NCI-H1436 treated with DMSO at 0.1 percent for 48 hours (cell line): ENCODE measurements at places on chromosomes 16 and 17.

- DNase-seq: no peak
Measured at GRCh38 chr17:5933430-5933829, 136.7 kb upstream of the WSCD1 start.

GRCh38 chr17:9821921-9822320, at the start of gene GSG1L2:
GSG1L2 (minus strand) TSS chr17:9822079; CDS start chr17:9822071, 8 bp downstream.
- DNase-seq: no peak

- no peak for DNase-seq
Measured at GRCh38 chr17:50837286-50837979, 2.0 kb downstream of the WFIKKN2 start.

DNA sequence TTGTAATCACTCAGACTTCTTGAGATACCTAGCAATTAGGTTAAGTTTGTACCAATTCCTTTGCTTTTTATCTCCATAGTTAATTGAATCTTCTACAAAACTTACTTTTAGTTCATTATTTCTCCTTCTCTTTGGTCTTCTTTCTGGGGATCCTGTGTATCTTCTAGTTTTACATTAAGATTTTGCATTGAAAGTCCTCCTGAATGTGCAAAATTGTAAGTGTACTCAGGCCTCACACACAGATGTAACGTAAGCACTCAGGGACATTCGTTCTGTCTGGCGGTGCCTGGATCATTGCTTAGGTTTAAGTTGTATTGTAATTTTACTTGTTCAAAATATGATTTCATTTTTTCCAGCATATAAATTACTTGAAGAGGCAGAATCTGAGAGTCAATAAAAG, 222.6 kb upstream of the CPHXL start:
- no peak for DNase-seq

DNA sequence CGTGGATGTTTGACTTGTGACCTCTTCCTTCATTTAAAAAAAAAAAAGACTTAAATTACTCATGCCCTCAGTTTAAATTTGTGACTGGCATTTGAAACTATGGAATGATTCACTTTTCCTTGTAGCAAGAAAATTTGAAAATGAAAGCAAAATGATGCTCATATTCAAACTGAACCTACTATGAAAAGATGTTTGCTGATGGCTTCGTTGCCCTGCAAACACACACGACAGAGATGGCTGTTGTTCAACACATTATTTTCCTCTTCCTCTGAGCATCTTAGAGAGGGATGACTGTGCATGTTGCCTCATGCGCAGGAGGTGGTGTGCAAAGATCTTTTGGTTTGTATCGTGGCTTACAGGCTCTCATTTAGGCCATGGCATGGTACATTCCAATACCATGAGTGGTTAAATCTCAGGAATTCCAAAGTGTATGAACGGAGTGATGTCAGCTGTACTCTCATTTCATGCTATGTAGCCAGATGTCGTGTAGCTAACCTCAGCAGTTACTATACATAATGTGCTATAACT, 164.5 kb downstream of the PRKCA start:
- DNase-seq: no peak

- no peak for DNase-seq
Measured at GRCh38 chr17:82601447-82602000, 46.7 kb downstream of the WDR45B start.

DNA sequence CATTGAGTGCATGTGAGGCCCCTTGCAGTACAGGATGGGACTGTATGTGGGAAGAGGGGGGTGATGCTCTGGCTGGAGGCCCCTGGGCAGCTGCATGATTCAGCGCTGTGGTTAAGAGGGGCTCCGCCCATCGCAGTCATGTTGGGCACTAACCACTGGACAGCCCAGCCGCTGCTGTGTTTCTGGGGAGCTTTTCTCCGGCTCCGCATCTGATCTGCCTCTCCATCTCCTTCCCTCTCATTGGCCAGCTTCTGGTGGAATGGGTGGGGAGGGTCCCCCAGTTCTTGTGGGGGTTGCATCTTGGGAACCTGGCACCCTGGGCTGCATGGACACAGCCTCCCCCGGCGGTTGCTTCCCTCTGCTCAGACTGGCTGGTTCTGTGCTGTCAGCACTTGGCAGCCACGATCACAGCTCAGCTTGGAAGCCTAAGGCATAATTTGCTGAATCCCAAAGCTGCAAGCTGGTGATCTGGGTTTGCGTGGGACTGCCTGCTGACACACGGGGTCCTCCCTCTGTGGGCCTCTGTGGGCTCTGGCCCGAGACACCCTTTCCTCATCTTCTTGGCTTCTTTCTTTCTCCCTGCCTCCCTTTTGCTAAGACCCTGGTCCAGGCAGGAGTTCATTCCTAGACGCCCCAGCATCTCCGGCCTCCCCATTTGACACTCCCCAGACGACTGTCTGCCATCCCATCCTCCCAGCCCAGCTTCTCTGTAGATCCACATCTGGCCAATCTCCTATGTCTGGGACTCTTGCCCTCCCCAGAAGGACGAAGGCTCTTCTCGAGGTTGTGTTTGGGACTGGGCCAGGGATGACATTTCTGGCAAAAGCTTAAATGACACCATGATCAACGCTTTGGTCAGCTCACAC, 168.3 kb downstream of the SEC14L1 start:
- DNase-seq: no peak

DNA sequence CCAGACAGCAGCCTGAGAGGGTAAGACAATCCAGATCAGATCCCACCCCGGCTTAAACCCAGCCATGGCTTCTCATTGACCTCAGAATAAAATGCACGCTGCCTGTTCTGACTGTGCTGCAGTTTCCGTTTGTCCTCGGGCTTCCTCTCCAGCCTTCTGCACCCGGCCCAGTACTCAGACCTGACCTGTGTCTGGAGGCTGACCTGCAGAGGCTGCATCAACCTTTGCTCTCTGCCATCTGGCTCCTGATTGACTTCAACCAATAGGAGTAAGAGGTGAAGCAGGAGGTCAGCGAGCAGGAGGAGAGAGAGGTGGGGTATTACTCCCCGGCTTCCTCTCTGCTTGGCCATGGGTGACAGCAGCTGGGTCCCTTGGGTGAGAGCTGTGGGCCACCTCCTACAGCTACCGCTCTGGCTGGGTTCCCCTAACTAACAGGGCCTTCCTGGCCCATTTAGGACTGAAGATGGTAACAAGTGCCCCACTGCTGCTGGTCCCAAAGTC, 46.7 kb downstream of the C16orf82 start:
- no peak for DNase-seq

DNA sequence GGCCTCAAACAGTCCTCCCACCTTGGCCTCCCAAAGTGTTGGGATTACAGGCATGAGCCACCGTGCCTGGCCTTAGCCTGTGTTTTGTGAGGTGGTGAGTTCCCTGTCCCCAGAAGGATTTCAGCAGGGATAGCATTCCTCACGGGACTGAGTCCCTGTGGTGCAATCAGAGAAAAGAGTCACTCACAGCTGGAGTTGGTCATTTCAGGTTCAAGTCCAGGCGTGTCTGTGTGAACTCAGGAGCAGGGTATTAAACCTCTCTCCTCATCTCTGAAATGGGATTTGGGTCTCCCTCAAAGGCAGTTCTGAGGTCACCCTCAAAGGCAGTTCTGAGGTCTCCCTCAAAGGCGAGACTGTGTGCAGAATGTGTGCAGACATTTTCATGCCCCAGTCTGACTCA, 28.6 kb downstream of the NPTX1 start:
- no peak for DNase-seq

DNA sequence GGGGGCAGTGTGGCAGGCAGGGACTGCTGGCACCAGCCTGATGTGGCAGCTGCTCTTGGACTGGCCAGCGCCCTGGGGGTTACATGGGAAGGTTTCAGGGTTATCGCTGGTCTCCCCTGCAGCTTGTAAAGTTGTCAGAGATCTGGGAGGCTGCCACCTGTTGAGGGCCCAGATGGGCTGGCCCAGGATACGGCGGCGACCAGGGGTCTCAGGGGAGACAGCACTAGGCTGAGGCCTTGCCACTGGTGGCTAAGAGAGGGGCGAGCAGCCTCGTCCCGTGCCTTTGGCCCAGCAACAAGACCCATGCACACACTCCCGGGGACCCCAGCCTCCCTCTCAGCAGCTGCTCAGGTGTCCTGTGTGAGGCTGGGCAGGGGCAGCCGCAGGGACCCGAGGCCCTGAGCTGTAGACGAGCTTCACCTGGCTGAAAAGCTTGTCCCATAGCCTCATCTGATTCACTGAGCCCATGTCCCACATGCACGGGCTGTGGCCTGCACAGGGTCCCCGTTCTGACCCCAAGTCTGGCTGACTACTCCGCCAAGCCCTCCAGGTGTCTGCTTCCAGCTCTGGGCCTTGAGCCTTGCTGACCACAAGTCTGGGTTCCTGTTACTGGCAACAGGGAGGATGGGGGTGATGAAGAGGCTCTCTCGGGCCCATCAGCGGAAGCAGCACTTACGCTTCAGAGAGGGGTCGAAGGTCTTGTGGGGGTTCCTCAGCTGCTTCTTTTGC, 6.2 kb downstream of the DUS1L start:
- DNase-seq: no peak

- DNase-seq: no peak
Measured at GRCh38 chr17:32385121-32385520, 35.2 kb downstream of the ZNF207 start.

DNA sequence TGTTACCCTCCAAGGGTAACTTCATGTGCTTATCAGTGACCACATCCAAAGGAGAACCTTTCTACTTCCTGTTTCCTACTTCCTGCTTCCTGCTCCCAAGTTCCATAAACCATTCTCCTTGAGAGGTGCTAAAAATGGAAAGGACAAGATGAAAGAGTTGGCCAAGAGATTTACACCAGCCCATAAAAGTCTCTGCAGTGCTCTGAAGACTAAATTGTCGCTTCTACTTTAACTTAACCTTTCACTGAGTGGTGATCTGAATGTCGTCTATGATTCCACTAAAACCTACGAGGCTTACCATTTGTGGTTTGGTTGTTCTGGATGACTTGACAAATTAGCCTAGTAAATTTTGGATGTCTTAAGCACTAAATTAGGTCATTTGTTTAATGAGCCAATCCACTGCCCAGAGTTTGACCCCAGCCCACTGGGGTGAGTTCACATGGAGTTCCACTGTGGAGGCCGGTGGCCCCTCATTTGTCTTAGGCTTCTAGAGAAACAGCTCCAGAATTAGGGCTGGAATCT, 333.1 kb downstream of the FOXL1 start:
- DNase-seq: no peak

DNA sequence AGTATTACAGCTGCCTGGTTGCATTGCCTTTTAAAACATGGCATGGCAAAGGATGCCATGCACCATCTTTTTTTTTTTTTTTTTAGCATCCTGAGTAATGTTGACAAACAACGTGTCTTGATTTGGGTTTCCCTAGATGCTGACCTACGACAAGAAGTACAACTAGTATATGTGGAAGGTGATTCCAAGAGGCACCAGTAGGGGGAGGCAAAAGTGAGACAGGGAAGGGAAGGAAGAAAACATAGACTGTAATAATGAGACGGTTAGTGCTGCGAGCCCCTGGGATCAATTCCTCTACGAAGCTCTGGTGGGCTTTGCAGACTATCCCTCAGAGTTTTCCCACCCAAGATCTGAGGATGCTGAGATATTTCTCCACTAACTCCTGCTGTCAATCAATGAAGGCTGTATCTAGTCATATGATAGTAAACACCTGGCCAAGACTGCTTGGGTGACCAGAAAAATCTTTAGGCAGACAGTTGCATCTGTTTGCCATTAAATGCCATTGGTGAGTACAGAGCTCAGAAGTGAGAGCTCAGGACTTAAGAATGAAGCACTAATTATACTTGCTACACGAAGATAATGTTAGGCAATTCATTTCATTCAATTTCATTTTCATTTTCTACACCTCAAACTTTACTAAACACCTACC, 458.6 kb upstream of the GOT2 start:
- no peak for DNase-seq

GRCh38 chr16:22183335-22183734, 21.0 kb downstream of the SDR42E2 start:
- DNase-seq: no peak

DNA sequence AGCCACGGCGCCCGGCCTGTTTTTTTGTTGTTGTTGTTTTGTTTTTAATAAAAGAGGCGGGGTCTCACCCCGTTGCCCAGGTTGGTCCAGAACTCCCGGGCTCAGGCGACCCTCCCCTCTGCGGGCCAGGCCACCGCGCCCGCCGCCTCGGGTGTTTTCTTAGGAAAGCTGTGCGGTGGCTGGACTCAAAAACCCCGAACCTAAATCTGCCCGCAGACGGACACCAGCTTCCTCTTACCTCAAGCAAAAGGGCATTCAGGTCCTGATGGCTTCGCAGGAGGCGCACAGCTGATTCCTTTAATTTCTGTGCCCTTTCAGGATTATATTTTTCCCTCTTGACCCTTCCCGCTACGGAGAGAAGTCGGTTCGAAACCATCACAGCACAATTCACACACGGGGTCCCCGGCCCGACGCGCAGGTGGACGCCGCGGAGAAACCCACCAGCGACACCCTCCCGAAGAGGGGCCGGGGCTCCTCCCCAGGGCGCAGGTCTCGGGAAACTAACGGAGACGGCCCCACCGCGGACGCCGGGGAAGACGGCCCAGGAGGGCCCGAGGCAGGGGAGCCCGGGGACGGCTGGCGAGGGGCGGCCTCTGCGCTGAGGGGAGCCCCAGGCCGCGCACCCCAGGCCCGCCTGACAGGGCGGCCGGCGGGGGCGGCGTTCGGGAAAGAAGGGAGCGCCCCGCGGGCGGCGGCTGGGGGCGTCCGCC, 653 bp downstream of the FANCA start:
- DNase-seq: no peak

DNA sequence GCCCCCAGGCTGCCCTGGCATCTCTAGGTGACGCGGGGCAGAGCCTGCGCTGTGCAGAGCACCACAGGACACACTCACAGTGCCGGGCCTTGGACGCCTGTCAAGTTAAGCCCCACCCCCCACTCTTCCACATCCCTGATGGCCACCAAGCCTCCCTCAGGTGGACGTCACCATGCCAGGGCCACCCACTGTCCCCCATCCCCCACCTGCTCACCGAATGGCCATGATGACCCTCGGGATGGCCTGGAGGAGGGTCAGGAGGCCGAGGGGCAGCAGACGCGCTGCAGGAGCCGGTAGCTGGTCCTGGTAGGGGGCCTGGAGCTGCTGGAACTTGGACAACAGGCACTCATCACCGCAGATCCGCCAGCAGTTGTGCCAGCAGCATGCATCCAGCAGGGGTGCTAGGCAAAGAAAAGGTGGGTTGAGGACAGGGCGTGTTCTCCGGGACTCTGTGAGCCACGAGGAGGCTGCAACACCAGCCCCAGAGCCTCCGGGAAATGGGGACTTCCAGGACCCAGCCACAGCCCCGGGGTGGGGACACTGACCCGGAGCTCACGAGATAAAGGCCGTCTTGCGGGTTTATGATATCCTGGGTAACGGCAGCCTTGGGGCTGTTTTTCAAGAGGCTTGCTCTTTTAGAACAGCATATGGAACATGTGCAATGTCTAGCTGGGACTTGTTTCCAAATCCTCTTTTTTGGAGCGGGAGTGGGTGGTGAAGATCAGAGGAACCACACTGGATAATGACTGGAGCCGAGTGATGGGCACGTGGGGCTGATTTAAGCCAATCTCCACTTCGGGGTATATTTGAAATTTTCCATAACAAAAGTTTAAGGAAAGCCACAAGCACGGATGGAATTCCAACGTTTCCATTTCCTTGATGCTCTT, 11.4 kb downstream of the C16orf95 start:
- no peak for DNase-seq
